ENCODE measurements at places on chromosomes 6 and 20. TPM values are rescaled to one million over a fixed set of nuclear protein-coding genes. Genes with fewer than 3 reads are reported as not detected.

- H3K4me1 ChIP-seq: peaks cover 63% of the 10 kb centered on the region
- DNase-seq: peak; percentile 70
- H3K27ac ChIP-seq: peak within 1 kb of the TSS; percentile 99
- no peaks in the 10 kb centered on the region for H3K27me3 ChIP-seq
- H3K36me3 ChIP-seq: no peaks in the 10 kb centered on the region
These were observed at the start of gene ZBTB2 for GRCh38 chr6:151391471-151392413. TSS of gene ZBTB2 (minus strand) at chr6:151391559. CDS start at chr6:151373637, 17,922 bp downstream.

- no peaks in the 10 kb centered on the region for H3K36me3 ChIP-seq
- no peaks in the 10 kb centered on the region for H3K4me1 ChIP-seq
- H3K27me3 ChIP-seq: peaks cover 11% of the 10 kb centered on the region
- no peak for DNase-seq
- no peak overlapping the region for H3K4me3 ChIP-seq
These were observed 312.6 kb upstream of the RSPO3 start for GRCh38 chr6:126805861-126806260.

GRCh38 chr6:113564371-113565171 lies 292.6 kb upstream of the MARCKS start:
- H3K27ac ChIP-seq: peak overlapping the region; percentile 80
- no peaks in the 10 kb centered on the region for H3K27me3 ChIP-seq
- peak; percentile 89 for DNase-seq
- peak overlapping the region; percentile 23 for H3K4me3 ChIP-seq
- H3K36me3 ChIP-seq: no peaks in the 10 kb centered on the region

DNA sequence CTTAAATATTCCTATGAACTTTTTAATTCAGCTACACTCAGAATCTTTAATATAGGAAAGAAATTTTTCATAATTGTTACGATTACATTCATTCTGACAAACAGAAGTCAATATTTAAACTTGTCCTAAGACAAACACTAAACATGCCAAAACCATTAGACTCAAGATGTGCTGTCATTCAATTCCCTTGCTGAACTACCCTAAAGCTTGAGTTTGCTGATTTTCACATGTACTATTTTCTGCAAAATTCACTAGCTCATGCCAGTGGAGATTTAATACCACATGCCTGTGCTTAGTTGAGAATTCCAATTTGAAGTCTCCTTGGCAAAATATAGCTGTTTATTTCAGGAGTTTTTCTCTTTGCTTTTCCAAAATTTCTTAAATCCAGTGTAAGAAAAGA lies 448.0 kb downstream of the COL12A1 start:
- no peak for DNase-seq
- H3K27me3 ChIP-seq: no peaks in the 10 kb centered on the region
- no peaks in the 10 kb centered on the region for H3K36me3 ChIP-seq
- no peak overlapping the region for H3K27ac ChIP-seq
- no peaks in the 10 kb centered on the region for H3K4me1 ChIP-seq

DNA sequence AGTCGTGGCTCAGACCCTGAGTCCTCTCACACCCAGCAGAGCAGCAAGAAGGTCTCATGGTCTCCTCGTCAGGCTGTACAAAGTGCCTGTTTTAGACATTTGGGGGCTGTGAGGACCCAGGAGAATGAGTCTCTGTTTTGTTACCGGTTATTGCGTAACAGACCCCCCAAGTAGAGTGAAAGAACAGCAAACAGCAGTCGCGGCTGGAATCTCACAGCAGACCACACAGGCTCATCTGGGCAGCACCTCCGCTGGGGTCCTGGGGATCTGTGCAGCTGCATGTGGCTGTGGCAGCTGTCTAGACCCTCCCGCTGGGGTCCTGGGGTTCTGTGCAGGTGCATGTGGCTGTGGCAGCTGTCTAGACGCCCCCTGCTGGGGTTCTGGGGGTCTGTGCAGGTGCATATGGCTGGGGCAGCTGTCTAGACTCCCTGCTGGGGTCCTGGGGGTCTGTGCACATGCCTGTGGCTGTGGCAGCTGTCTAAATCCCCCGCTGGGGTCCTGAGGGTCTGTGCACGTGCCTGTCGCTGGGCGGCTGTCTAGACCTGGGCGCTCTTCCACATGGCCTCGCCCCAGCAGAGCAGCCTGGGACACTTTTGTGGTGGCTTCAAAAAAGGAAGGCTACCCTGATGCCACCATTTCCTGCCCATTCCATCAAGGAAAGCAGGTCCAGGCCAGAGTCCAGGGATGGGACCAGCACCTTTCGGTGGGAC lies 24.7 kb downstream of the ENTPD6 start:
- no peaks in the 10 kb centered on the region for H3K27me3 ChIP-seq
- no peak overlapping the region for H3K4me3 ChIP-seq
- H3K36me3 ChIP-seq: peaks cover 61% of the 10 kb centered on the region
- peak overlapping the region; percentile 58 for H3K27ac ChIP-seq

The MAD2L1BP gene
- 38.6 TPM for polyA plus RNA-seq

The LY86 gene
- 1.00 TPM for polyA plus RNA-seq

The KLHDC3 gene
- polyA plus RNA-seq: 112 TPM

The ASXL1 gene
- polyA plus RNA-seq: 15.1 TPM

The C4A gene
- 34.5 TPM for polyA plus RNA-seq

The ME1 gene
- polyA plus RNA-seq: 8.8 TPM
